ENCODE measurements at places on chromosomes 12 and 14.

DNA sequence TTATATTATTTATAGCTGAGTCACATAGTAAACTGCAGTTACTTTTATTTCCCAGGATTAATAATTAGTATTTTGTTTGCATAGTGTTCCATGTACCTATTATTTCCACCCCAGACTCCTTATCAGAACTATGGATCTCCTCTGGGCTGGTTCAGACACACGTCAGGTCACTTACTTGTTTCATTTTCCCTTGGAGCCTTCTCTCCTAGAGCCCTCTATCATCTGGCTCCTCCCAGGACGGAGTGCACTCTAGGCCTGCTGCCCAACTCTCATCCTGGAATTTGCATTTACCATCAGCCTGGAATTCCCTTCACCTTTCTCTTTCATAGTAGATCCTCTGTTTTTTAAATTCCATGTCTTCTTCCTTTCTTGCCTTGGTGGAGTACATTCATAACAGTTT lies 28.5 kb upstream of the GALNT16 start:
- DNase-seq, result no peak

DNA sequence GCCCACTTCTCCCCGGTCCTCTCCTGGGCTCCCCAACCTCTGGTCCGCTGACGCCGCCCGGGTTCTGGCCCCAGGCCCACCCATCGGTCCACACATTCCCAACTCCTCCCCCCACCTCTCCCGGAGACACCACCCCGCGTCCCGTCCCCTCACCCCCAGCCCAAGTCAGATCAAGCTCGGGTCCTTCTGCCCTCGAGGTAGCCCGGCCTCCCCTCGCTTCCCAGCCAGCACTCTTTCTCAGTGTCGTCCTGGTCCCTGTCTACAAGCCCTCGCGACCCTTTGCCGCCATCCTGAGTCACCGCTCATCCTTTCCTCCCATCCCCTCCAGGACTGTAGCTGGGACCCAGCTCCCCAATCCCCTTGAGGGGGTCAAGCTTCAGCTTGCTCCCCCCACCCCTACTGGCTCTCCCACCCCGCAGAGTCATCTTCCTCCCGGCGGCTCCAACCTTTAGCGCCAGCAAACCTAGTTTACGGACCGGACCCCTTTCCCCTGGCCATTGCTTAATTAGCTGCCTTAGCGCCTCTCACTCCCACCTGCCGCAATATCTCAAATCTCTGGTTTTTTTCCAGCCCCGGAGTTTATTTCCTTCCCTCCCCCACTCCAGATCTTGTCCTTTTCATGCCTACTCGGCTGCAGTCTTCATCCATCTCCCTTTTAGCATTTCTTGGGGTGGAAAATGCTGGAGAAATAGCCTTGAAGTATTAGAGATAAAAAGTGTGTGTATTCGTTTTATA lies 1.1 kb downstream of the PPP4R4 start:
- no peak for DNase-seq

GRCh38 chr12:46400406-46400805 lies 27.8 kb upstream of the SLC38A2 start:
- no peak for DNase-seq

DNA sequence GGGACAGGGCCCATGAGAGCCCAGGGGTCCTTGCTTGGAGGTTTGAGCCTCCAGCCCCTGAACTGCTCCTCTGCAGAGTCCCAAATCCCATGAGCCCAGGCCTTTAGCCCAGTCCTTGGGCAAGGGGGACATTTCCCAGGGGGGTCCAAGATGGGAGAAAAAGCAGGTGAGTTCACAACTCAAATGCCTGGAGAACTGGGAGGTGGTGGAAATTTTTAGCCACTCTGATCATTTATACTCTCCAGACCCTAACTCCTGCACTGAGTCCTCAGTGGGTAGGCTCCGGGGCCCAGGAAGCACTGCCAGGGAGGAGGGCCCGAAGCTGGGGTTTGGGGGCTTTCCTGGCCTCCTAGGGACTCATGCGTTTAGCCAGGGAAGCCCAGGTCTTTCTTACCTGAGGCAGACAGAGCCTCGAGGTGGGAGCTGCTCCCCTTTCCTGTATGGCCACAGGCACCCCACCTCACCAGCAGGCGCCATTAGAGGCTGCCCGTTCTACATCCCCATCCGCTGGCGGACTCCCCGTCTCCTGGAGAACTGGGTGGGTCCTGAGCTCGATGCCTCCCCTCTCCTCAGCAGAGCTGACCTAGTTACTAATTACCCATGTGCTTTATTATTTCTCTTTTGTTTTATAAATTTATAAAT lies 998 bp downstream of the HNF1A start:
- DNase-seq, result no peak

GRCh38 chr12:15757553-15758255 lies 31.5 kb downstream of the EPS8 start:
- DNase-seq, result no peak

- no peak for DNase-seq
Measured at GRCh38 chr12:47441490-47441889, 264.3 kb downstream of the RPAP3 start.

DNA sequence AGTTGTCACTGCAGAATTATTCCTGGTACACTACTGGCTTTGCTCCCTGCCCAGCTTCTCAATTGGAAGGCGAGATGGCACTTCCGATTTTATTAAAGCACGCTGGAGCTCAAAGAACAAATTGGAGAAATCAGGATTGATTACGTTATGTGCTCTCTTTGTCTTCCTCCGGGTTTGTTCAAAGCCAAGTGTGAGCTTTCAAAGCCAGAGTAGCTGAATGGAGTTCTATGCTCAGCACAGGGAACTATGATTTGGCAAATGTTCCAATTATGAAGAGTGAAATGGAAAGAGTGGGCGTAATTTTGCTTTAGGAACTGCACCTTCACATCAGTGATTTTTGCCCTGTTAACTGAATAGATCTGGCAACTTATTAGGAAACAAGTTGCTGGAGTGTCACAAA lies 72.4 kb downstream of the FLRT2 start:
- DNase-seq, result no peak

DNA sequence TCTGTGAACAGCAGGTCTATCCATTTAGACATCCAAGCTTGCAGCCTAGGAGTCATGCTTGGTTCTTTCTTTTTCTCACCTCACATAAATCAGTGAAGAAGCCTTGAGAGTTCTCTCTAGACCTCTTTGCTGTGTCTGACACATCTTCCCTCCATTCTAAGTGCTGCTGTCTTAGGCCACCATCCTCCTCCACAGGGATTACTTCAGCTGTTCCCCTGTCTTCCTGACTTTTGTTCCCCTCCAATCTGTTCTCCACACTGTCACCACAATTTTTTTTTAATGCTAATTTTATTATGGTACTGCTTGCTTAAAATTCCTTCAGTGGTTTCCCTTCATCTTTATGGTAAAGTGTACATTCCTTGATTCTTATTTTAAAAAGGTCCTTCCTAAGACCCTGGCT lies 71.8 kb downstream of the DERA start:
- no peak for DNase-seq

DNA sequence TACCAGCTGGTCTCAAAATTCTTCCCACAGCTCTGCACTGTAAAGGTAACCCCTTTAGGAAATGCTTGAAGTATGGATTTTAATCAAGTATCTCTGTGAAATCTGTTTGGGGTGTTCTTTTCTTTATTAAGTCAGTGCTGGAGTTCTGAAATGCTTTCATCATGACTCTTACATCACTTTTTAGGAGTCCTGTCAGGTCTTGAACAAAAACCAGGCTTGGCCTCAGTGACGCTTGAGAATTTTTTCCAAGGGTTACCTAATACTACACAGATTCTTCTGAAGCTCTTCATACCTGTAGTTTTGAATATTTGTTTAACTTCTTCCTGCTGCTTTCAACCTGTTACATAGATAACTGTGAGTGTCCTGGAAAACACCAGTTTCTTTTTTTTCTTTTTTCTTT lies 47.0 kb upstream of the KCNH3 start:
- DNase-seq, result no peak
